ENCODE measurements at places on chromosomes 4 and X. TPM values are rescaled to one million over a fixed set of nuclear protein-coding genes. Genes with fewer than 3 reads are reported as not detected.

GRCh38 chr4:22385611-22386011, 130.3 kb downstream of the ADGRA3 start:
- no peak for DNase-seq

DNA sequence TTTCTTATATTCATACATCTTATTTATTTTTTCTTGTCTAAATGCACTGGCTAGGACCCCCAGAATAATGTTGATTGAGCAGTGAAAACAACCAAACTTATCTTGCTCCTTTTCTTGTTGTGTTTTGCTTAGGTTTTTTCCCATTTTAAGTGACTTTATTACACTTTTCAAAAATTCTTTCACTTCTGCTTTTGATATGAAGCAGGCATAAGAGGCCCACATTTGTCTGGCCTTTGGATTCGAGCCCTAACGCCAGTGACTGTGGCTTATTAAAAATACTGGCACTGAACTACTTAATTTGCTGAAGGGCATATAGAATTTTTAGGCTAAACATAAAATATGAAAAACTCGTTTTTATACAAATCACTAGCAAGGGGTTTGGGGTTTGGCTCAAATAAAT, 197.0 kb downstream of the ASB9 start:
- no peak for DNase-seq

The CABS1 gene
- total RNA-seq, result not detected

- no peak for DNase-seq
Measured at GRCh38 chr4:27152703-27153102, 292.1 kb downstream of the STIM2 start.

The CCDC110 gene
- total RNA-seq, result not detected

The CDS1 gene
- not detected for total RNA-seq

DNA sequence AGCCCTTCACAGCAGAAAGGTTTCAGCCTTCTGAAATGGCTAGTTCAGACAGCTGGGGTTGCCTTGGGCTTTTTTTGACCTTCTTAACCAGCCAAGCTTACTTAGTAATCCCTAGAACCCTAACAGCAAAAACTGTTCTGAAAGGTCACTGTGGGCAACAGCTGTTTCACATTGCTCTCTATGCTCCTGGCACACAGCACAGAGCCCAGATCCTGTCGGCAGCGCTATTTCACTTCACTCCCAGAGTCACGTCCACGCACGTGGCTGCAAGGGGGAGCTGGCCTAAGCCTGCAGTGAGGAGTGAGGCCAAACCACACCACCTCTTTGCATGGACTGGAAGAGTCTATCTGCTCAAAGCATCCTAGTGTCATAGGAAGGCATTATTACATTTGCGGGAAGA, 32.0 kb upstream of the STS start:
- DNase-seq, result no peak

GRCh38 chrX:129613596-129613995, 41.2 kb downstream of the APLN start:
- DNase-seq, result peak; percentile 67

GRCh38 chr4:155629956-155630355, 36.7 kb upstream of the GUCY1A1 start:
- DNase-seq, result no peak

Data from activated CD4-positive, alpha-beta T cell treated with anti-CD3 and anti-CD28 coated beads, Interleukin-2, amount 10 ng/mL, durations not matched to agents 24 days and 14 days (primary cell).